Smooth muscle cell of the coronary artery (primary cell): ENCODE measurements at places on chromosomes 11 and 22. TPM values are rescaled to one million over a fixed set of nuclear protein-coding genes. Genes with fewer than 3 reads are reported as not detected.

UPK3A gene
- total RNA-seq, result not detected in 2 replicates

SHANK3 gene
- 0.30 and 0.70 TPM in 2 replicates for total RNA-seq

CST6 gene
- 2.3 and 2.8 TPM in 2 replicates for total RNA-seq

DEFB131B gene
- total RNA-seq, result not detected in 2 replicates

PLA2G3 gene
- not detected in 2 replicates for total RNA-seq
